Lower lobe of right lung (tissue), 2 donors: ENCODE measurements at places on chromosomes 7 and 10.

DNA sequence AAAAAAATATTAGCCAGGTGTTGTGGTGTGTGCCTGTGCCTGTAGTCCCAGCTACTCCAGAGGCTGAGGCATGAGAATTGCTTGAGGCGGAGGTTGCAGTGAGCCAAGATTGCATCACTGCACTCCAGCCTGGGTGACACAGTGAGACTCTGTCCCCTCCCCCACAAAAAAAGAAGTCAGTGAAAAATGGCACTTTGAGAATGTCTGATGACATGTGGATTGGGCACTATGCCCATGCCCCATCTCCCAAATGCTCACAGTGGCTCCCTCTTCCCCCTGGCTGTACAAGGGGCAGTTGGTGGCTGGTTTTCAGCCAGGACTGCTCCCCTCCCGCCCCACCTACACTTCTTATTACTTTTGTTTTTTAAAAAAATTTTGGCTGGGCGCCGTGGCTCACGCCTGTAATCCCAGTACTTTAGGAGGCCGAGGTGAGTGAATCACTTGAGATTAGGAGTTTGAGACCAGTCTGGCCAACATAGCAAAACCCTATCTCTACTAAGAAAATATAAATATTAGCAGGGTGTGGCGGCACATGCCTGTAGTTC lies 26.1 kb downstream of the IL15RA start:
- peak; percentile 78 for DNase-seq

- DNase-seq: no peak
Observed at GRCh38 chr10:123327896-123328295, 173.7 kb downstream of the BUB3 start.

- no peak for DNase-seq
Observed at GRCh38 chr7:85396676-85397075, 209.8 kb upstream of the SEMA3D start.

DNA sequence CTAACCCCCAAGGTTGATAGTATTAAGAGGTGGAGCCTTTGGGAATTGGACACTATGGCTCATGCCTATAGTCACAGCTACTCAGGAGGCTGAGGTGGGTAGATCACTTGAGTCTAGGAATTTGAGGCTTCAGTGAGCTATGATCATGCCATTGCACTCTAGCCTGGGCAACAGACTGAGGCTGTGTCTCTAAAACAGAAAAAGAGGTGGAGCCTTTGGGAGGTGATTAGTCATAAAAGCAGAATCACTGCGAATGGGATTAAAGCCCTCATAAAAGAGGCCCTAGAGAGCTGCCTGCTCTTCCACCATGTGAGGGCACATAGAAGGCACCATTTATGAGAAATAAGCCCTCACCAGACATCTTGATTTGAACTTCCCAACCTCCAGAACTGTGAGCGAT lies 81.9 kb downstream of the SKAP2 start:
- DNase-seq: no peak

DNA sequence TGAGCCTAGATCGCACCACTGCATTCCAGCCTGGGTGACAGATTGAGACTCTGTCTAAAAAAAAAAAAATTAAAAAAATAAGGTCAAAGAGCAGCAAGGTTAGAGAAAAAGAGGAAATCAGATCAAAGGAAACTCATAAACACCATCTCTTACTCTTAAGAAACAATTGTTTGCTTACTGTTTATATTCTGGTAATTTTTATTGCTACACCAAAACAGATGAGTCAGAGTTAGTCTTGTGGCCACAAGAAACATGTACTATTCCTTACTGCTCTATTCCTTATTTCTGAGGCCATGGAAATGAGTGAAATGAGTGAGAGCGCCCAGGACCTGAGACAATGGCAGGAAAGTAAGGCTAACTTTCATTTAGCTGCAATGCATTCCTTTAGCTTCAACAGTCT lies 387.3 kb downstream of the HPSE2 start:
- DNase-seq: no peak

- DNase-seq: no peak
Observed at GRCh38 chr7:3412871-3413270, 111.8 kb downstream of the SDK1 start.

GRCh38 chr7:118734541-118734940 lies 510.0 kb downstream of the ANKRD7 start:
- no peak for DNase-seq

GRCh38 chr10:110725801-110726630 lies 81.9 kb downstream of the RBM20 start:
- DNase-seq: no peak

- peak; percentile 20 for DNase-seq
Observed at GRCh38 chr7:2037808-2038522, 194.8 kb downstream of the MAD1L1 start.

DNA sequence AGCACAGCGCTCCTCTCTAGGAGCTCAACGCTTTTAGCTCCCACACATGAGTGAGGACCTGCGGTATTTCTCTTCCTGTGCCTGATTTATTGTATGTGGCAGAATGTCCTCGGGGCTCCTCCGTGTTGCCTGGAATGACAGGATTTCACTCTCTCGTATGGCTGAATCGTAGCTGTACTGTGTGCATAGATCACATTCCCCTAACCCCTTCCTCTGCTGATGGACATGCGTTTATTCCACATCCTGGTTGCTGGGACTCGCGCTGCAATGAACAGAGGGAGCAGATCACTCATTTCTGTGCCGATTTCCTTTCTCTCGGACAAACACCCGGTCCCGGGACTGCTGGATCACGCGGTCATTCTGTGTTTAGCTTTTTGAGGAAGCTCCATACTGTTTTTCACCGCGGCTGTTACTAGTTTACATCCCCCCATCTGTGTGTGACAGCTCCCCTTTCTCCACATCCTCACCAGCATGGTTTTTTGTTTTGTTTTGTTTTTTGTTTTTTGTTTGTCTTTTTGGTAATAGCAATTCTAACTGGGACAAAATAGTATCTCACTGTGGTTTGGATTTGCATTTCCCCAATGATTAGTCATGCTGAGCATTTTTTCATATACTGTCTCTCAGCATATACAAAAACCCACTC lies 76.3 kb downstream of the FOXL3 start:
- peak; percentile 31 for DNase-seq

- DNase-seq: no peak
Observed at GRCh38 chr10:56181607-56182006, 179.5 kb downstream of the ZWINT start.

DNA sequence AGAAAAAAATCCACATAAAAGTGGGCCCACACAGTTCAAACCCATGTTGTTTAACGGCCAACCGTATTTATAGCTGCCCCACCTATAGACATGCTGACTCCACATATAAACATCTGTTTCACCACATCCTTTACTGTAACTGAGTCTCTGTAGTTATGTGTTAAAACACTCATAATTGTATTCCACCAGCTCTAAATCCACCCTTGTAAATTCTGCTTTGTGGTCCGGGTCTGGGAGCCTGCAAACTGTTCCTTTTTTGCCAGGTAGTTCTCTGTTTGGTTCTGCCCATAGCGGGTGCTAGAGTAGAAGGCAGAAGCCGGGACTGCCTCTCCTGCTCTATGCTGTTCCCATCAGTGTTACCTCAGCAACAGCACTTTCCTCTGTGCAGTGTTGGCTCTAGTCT lies 20.2 kb upstream of the FHIP2A start:
- no peak for DNase-seq

GRCh38 chr10:119775529-119775928 lies 49.7 kb downstream of the INPP5F start:
- DNase-seq: no peak

GRCh38 chr10:131843089-131843595 lies 57.7 kb upstream of the PPP2R2D start:
- DNase-seq: no peak

GRCh38 chr10:23294638-23295247 lies 49.9 kb downstream of the C10orf67 start:
- DNase-seq: no peak

- DNase-seq: no peak
Observed at GRCh38 chr10:119341459-119342301, 134.3 kb downstream of the GRK5 start.

GRCh38 chr10:22229802-22230157 lies 12.0 kb upstream of the EBLN1 start:
- no peak for DNase-seq

- no peak for DNase-seq
Observed at GRCh38 chr10:110353244-110354119, 48.8 kb upstream of the SMNDC1 start.

GRCh38 chr10:101453318-101453717 lies 99.4 kb downstream of the BTRC start:
- DNase-seq: no peak

DNA sequence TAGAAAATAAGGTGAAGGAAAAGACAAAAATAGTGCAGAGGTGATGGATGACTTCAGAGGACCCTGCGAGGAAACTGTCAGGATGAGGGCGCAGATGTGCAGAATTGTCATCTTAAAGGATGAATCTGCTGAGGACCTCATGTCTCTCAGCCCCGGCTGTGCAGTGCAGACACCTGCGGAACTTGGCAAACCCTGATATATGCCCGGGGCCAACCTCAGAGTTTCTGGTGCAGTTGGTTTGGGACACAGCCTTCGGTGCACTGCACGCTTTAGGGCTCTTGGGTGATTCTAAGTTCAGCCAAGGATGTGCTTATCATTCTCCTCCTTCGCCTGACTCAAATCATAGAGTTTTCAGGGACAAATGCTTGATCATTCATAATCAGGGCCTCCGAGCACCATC lies 310.1 kb downstream of the TCERG1L start:
- DNase-seq: no peak

- DNase-seq: no peak
Observed at GRCh38 chr10:29387269-29387668, 98.4 kb downstream of the LYZL1 start.

DNA sequence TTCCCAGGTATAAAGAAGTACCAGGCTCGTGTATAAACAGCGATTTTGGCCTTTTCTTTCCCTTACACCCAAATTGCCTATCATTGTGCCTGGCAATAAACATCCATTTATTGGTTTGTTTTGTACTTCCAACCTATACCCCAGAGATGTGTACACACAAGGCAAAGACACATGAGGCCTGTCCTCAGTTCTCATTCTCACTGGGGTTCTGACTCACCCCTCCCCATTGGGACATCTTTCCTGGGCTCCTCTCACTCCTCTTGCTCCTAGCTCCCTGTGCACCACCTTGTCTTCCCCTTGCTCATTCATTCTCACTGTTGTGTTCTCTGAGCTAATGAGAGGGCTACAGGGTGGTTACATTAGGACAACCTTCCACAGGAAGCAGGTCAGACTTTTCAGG lies 240.7 kb downstream of the ANK3 start:
- DNase-seq: no peak
